ENCODE measurements at places on chromosomes 12 and 14.

DNA sequence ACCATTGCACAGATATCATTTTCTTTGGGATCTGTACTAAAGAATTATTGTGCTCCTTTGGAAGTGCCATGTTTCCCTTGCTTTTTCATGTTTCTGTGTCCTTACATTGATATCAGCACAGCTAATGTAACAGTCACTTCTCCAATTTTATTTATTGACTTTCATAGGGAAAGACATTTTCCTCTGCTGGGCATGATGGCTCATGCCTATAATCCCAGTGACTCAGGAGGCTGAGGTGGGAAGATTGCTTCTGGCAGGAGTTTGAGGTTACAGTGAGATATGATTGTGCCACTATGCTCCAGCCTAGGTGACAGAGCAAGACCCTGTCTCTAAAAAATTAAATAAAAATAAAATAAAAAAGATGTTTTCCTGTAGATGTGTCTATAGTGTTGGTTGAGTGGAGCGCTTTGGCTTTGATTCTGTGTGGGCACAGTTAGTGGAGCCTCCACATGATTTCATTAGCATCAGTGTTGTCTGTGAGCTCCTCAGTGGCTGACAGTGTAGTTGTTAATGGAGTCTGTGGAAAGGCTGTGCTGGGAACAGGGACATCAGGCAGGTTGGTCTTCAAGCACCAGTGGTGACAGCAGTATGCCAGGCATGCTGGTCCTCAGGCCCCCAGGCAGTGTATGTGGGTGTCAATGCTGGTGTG, 7.4 kb downstream of the OAS2 start:
- no peak for DNase-seq

GRCh38 chr14:57346741-57347140, 43.6 kb upstream of the NAA30 start:
- DNase-seq = no peak

DNA sequence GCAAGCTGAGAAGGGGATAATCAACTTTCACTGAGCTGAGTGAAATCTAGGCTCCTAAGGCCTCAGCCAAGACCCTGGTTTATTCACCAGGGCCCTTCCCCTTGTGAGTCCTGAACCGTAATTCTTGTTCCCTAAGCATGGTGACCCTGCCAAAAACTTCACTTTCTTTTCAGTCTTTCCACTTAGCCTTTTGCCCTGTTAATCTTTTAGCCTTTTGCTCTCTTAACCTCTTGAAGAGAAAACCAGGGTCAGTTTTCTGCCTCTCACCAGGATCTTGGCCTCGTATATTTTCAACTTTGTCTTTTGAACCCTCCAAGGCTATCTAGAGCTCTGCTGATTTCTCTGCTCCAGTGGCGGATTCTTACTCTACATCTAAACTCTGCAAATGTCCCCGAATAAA, 191.0 kb downstream of the PELI2 start:
- no peak for DNase-seq

DNA sequence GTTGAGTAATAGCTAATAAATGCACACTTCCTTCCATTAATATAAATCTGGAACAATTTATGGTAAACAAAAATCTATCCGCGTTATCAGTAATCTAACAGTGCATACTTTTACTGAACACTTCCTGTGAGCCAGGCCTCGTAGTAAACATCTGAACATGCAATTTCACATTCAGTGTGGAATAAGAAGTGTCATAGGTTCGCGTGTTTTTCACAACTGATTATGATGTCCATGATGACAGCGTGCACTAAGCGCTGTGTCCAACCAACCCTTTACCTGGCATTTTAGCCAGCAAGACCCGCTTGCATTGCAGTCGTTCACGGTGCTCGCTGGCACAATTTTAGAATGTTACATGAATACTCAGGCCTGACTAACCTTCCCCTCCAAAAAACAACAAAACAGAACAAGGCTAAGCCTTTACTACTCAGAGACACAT, 2.1 kb downstream of the PNMA1 start:
- DNase-seq = no peak

DNA sequence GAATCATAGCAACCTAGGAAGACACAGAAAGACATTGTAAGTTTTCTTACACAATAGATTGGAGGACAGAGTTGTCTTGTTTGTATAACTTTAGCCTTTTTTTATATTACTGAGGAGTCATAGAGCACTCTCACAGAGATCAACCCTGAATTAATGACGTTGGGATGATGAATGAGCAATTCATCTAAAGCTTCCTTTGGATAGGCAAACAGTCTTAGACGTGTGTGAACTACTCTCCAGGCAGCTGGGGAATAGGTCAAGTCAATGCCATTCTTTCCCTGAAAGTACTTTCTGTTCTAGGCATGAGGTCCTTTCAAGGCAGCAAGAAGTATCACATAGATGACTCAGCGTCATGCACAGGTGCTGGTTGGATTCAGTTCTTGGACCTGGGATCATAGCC, 369.1 kb upstream of the NOVA1 start:
- no peak for DNase-seq

DNA sequence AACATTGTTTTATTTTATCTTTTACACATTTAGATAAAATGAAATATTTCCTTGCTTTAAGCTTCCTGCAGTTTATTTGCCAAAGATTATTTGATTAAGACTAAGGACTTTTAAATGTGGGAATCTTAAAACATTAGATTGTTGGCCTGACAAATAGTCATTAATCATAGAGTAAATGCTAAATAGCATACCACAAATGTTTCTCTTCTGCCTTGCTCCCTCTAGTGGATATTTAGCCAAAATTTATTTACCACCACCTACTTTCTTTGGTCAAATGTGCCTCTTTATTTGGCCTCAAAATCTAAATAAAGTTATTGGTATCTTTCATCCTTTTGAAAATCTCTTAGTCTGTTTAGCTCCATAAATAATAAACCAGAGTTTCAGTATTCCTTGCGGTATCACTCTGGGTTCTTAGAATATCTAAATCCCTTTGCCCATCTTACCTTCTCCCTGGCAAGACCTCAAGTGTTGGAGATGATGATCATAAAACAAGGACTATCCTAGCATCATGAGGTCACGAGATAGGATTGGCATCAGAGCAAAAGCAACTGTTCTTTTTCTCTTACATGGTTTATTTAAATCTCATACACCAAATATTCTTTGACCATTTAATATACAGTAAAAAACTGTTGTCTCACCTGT, 150.6 kb upstream of the AEBP2 start:
- peak; percentile 58 for DNase-seq

GRCh38 chr14:61279082-61279481, 2.1 kb downstream of the TMEM30B start:
- DNase-seq = no peak

DNA sequence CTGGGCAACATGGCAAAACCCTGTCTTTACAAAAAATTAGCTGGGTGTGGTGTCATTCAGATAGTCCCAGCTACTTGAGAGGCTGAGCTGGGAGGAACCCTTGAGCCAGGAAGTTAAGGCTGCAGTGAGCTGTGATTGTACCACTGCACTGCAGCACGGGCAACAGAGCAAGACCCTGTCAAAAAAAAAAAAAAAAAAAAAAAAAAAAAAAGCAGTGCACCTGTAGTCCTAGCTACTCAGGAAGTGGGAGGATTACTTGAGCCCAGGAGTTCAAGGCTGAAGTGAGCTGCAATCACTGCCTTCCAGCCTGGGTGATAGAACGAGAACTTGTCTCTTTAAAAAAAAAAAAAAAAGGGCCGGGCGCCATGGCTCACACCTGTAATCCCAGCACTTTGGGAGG, 5.6 kb downstream of the REM2 start:
- no peak for DNase-seq

DNA sequence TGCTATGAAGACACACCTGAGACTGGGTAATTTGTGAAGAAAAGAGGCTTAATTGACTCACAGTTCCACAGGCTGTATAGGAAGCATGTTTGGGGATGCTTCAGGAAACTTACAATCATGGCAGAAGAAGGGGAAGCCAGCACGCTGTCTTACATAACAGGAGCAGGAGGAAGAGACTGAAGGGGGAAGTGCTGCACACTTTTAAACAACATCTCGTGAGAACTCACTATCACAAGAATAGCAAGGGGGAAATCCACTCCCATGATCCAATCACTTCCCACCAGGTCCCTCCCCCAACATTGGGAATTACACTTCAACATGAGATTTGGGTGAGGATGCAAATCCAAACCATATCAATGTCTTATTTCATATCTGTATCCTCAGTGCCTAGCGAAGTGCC, 307.2 kb downstream of the ATP23 start:
- no peak for DNase-seq

DNA sequence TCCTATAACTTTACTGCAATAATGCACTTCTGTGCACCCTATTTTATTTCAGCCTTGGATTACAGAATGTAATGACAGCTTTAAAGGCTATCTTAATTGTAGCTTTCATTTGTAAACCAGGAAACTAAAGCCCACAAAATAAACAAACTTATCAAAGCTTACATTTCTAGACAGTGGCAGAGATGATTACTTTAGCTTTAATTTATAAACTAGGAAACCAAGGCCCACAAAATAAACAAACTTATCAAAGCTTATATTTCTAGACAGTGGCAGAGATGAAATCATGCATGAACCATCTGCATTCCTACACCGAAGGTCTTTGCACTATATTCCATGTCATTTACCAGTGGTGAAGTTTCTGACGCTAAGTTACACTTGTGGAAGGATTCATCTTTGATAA, 74.4 kb downstream of the PRKD1 start:
- no peak for DNase-seq

DNA sequence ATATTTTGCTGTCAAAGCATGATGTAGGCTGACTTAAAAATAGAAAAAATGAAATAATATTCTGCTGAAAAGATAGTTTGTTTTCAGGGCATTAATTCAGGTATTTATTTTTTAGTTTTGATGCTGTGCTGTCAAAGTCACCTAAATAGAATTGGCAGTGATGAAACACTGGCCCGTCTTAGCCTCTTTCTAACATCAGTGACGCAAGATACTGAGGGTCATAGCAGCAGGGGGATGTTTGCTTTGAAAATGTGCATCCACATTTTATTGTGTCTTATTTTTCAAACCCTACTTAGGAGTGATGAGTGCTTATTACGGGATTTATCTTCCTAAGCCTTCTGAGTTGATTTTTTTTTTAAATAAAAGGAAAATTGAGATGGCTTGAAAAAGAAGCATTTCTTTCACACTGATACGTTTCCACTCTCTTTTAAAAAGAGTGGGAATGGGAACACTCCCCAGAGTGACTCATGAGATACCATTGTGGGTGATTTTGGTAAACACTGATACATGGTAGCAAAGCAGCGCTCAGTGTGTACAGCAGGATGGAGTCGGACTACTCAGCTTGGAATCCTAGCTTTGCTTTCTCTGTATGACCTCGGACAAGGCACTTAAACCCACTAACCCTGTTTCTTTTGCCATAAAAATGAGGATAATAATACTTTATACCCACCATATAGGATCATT, 290.8 kb downstream of the ERC1 start:
- DNase-seq = no peak

- DNase-seq = no peak
Measured at GRCh38 chr12:44078273-44078672, 242.4 kb downstream of the TMEM117 start.

DNA sequence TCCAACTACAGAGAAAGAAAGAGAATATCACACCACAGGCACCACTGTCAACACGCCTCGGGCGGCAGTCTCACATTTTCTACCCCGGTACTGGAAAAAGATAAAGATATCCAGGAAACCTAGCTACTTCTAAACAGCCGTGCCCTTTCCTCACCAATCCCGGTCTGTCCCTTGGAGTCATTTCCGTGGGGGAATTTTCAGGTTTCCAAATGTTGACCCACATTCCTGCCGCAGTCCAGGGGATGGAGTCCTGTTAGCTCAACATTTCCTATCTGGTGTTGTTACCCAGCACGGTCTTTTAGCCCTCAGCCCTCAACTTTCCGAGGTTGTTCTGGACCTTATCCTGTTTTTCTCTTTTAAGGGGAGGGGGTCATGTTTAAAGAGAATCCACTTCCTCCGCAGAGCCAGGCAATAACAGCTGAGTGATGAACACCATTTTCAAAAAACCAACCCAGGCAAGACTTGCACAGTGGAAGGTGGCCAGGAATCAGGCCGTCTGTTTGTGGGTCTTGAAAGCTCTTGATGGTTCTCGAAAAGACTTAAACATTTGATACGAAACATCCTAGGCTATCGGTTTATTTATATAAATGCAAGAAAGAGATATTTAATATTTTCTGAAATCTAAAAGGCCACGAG, 4.6 kb downstream of the SSH1 start:
- DNase-seq = no peak

DNA sequence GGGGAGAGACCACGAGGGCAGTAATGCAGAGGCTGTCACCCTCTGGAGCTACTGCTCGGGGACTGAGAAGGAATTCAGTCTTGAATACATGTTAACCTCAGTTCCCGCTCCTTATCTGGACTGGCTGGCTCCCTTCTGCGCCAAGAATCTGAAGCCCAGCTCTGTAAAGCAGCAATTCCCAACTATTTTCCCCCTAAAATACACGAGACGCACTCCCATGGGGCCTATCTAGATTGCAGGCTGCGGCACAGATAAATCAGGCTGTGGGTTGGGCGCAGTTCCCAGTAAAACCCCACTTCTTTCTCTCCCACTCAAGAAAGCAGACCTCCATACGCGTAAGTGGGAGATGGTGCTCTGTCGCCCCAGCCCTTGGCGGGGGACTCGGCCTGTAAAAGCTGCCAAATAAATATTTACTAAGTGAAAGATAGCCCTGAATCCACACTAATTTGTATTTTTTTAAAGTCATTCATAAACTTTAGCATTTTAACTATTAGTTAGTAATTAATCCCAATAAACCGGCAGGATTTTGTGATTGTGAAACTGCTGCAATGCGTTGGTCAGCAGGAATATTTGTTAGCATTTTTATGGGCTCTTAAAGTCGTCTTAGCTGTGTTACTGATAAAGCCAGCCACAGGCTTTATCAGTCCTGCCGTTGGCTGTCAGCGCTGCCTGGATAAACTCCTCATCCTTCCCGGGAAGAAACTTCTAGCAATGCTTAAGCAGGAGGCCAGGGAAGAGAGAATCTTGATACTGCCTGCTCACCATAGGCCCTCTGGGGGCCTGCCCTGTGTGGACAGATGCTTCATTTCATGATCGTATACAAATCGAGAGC, 17.8 kb downstream of the FBXL14 start:
- peak; percentile 63 for DNase-seq

DNA sequence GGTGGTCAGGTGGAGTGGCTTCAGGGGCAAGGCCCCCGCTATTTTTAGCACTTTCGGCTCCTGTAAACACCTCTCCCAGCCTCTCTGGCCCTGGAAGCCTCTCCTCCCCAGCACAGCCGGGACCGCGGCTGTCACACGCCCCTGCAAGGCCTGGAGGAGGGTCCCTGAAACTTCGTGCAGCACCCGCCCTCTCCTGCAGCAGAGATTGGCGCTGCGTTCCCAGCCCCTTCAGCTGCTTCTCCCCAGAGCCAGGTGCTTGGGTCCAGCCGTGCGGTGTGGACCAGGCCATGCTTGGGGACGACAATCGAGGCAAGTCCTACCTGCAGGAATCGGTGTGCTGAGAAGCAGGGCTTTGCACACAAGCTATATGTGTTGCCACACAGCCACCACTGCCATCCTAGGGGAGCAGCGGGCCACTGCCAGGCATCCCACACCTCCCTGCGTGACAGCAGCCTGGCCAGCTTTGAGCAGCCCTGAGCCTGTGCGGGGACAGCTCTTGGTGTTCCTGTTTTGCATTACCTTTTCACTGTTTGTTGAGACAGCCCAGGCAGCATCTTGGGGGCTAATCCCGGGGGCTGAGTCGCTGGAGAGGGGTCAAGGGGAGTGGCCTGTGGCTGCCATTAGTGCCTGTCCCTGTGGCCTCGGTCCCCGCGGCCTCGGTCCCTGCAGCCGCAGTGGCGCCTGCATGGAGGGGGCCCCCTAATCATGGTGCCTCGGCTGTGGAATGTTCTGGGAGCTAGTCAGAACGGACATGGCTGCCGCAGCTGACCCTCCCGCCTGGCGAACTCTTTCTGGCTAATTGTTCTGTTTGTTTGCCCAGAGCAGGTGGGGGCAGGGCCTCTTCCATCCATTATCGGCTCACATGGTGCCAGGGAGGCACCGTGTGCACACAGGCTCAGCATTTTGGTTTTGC, 27.6 kb upstream of the TRAF3 start:
- peak; percentile 71 for DNase-seq

Measured in eye (tissue), 1 donor.